ENCODE measurements at places on chromosomes 3 and 15.

DNA sequence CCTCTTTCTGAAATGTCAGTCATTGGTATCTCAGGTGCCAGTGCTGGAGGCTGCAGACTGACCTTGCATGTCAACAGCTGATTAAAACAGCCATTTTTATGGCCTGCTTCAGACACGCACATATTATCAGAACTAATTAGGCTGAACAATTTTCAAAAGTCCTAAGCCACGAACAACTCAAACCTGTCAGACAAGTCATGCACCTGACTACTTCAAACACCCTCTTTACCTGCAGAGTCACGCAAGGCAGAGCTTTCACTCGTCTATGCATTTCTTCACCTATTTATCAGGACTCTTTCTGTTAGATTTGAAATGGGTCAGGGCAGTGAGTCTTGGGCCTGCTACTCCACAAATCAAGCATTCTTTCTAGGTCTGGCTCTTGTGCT is 26.7 kb downstream of the CLK3 start:
- DNase-seq, result no peak

DNA sequence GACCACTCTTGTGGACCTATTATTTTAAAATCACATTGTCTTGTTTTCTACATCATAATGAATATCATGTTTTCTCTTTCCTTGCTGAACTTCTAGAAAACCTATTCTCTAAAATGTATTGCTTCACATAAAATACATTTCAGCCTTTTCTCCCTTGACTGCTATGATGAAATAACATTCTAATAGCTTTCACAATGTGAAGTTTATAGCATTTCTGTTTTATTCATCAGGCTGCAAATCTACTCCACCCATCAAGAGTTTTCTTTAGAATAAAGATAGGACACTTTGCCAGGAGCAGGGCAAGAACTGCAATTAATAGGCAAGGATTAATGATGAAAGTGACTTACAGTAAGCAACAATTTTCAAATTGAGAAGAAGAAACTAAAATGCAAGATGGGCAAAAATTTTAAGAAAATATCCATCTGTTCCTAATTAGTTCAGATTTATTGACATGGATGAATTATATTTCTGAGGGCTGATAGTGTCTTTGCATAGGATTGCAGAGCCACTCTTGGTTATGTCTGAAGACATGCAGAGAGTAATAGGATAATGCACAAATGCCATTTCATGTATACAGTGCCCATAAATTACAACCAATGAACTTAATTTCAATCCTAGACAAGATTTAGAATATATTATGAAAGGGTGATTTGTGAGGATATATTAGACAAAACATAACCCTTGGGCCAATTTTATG is 21.7 kb downstream of the LEKR1 start:
- DNase-seq, result no peak

DNA sequence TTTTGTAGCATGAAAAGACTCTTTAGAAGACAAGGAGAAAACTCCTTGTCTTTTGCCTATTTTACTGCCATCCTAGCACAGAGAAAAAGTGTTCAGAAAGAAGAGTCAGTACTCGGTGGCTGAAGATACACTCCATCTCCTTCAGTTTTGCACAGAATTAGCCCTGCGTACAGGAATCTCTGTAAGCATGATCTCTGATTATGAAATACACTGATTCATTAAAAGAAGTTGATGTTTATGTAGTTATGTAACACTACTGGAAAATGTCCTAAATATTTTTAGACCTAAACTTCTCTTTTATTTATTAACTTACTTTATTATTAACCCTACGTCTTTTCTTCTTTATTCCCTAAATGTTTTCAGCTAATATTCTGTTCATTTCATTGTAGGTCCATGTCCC is 138.4 kb downstream of the LEKR1 start:
- no peak for DNase-seq

GRCh38 chr3:128229106-128229857 is 76.0 kb downstream of the EEFSEC start:
- no peak for DNase-seq

- no peak for DNase-seq
Observed at GRCh38 chr3:90054311-90054710, 946.9 kb downstream of the EPHA3 start.
